ENCODE measurements at places on chromosomes 1 and 21. TPM values are rescaled to one million over a fixed set of nuclear protein-coding genes. Genes with fewer than 3 reads are reported as not detected.

- DNase-seq, result no peak
These were observed 126.2 kb downstream of the TLR5 start for GRCh38 chr1:223016890-223017289.

GRCh38 chr1:56798053-56798471, 21.1 kb downstream of the FYB2 start:
- DNase-seq, result no peak

GRCh38 chr1:46036894-46037839, 95.3 kb downstream of the PIK3R3 start:
- peak; percentile 73 for DNase-seq

DNA sequence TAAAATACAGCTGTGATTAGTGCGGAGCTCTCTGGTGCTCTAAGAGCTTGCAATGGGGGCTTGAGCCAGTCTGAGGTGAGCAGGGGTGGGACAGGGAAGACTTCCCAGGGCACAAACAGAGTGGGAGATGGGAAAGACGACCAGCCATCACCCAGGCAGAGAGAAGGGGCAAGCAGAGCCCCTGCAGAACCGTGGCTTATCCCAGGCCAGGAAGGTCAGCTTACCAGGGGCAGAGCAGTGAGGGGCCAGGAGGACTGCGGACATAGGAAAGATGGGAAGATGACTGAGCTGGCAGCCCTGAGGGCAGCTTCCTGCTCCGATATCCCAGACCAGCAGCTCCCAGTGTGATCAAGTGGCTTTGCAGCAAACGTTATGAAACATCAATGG, 55.4 kb upstream of the IFFO2 start:
- DNase-seq, result no peak

DNA sequence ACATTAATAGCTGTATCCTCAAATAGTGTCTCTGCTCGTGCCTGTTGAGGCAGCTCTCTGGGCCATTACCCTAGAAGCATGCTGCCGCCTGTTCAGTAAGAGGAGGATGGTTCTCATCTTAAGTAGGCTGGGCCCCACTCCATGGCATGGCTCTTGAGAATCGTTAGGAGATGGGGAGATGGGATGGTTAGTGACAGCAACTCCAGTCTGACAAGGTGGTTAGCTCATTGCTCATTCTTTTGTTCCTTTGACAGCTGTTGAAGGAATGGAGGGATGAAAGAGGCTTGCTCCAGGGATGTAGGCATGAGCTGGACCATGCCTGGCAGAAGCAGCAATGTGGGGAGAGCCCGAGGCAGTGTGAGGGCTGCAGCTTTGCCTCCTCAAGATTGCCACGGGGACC, 68.2 kb downstream of the MAP10 start:
- DNase-seq, result no peak

DNA sequence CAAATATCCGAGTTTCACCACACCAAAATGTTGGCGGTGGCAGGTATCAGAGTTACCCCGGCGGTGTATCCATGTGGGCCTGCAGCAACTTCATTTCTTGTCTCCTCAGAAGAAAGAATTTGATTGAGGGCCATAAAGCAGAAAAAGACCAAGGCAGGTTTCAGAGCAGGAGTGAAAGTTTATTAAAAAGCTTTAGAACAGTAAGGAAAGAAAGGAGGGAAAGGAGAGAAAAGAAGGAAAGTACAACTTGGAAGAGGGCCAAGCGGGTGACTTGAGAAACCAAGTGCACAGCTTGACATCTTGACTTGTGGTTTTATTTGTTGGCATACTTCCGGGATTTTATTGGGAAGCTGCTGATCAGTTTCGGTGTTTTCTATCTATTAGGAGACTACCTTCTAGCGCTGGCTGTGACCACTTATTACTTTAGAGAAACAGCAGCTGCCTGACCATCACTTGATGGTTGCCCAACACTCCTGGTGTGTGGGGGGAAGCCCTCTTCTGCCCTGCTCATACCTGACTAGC, 75.5 kb upstream of the RAB3GAP2 start:
- DNase-seq, result no peak

Gene MFN2
- total RNA-seq, result 38.4 TPM

Gene SELE
- not detected for total RNA-seq

Gene BCAN
- total RNA-seq, result not detected

GRCh38 chr1:109275706-109276345, 7.1 kb downstream of the PSRC1 start:
- no peak for DNase-seq

Gene LDLRAD1
- not detected for total RNA-seq

Gene SPATA21
- total RNA-seq, result not detected

GRCh38 chr21:44892536-44893277, 19.2 kb upstream of the PTTG1IP start:
- DNase-seq, result no peak

DNA sequence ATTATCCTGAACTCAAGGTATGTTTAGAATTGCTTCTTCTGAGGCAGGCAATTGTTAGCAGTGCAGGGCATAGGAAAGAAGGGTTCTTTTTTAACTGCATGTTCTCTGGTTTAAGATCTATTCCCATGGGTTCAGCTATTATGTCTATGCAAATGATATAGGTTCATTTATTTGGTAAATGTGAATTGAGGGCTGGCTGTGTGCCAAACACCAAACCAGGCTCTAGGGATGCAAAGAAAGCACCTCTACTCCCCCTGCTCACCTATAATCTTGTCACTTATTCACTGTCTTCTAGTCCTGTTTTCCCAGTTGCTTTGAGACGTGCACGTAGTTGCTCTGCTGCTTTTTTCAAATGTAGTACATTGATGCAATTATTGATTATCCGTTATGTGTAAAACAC, 691 bp upstream of the KIFAP3 start:
- DNase-seq, result no peak

DNA sequence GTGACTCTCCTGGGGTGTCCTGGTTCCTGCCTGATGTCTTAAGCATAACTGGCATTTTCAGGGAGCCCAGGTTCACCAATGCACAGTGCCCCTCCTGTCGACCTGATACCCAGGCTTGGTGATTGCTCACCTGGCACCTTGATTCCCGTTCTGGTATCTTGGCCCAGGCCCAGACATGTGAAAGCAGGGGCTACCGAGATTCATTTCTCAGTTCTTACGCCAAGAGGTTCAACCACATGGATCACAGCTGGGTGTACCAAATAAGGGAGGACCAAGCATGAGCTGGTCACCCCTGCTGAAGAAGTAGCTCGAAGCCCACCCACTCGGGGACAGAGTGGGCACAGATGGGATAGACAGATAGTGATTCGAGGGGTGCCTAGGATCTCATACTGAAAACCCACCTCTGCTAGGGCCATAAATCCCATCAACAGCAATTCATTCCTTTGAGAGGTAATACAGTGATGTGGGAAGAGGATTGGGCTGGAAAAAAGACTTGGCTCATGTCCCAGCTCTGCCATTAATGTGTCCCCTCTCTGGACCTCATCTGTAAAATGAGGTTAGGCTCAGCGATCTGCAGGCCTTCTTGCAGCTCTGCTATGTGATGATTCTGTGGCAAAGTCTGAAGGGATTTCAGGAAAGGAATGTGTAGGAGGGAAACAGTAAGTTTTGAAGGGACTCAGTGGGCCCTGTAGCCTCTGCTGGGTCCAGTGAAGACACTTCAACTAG, 2.7 kb downstream of the EPHX1 start:
- DNase-seq, result no peak

GRCh38 chr1:208486677-208487076, 242.5 kb upstream of the PLXNA2 start:
- no peak for DNase-seq

GRCh38 chr1:154155251-154155650, 378 bp upstream of the NUP210L start:
- no peak for DNase-seq

- no peak for DNase-seq
These were observed 70.6 kb downstream of the FNBP1L start for GRCh38 chr1:93518516-93518915.

GRCh38 chr1:27487966-27488884, 1.7 kb downstream of the WASF2 start:
- no peak for DNase-seq

DNA sequence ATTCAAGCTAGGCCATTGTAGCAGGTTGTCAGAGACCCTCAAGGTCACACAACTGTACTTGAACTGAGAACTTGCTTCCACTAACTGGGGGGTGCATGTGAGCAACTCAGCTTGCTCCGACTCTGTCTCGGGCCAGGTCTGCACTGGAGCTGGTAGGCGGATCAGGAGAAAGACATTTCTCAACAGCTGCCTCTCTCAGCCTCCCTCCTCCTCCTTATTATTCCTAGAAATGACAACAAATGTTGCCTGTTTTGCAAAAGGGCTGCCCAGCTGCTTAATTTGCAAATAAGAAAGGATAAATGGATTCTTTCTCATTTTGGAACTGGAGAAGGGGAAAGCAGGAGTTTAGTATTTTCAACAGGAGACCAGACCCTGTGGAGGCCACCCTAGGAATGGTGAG, 140.5 kb downstream of the RHOU start:
- DNase-seq, result no peak

DNA sequence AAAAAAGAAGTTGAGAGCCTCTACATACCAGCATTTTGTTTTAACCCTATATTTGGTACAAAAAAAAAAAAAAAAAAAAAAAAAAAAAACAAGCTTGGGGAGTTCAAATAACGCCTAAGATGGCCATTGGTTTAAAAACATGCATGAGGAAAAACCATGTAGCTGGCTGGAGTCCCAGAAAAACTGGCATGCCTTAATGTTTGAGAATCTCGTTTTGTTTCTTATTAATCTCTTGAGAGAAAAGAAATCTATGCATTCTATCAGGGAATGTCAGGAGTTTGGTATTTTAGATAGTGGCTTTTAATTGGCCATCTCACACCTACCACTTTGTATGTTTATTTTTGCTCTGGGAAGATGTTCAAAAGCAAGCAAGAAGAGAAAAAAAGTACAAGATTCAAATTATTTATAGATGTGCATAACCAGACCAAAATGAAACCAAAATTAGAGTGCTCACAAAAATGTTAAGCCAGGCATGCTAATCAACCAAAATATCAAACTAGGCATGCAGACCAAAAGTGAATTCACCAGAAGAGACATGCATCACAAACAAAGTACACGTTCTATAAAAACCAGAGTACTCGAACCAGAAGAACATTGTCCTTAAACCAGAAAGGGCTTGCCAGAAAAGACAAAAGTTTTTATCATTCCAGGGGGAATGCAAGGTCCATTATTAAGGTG, 156.6 kb downstream of the AK5 start:
- DNase-seq, result peak; percentile 60

DNA sequence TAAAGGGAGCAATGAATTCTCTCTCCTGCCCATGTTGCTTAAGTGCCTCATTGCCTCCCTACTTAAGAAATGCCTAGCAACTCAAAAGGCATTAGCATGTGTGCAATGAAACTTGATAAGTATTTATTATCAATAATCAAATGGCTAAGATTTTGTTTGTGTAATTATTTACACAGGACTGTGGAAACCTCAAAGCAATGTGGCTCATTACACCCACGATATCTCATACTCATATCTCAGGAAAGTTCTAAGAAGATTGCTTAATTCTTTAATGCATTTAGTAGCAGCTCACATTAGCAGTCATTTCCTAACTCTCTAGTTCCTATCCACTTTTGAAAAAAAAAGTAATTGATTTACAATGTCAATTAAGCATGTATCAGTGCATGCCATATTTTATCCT, 253.3 kb downstream of the DUSP10 start:
- no peak for DNase-seq

- no peak for DNase-seq
These were observed 50.2 kb upstream of the TIAM1 start for GRCh38 chr21:31394309-31394708.

DNA sequence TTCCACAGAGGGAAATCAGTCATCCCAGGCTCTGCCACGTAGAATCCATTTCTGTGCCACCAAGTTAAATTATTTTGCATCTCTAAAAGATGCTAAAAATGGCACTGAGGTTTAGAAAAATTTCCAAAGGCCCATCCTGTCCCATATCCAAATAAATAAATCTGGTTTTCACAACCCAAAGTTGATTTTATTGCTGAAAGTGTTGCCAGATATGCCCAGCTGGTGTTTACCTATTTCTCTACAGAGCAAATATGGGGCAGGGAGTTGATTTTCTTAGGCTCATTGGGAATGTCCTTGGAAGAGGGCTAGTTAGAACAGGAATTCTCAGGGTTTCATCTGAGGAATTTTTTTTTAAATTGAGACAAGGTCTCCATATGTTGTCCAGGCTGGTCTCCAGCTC, 19.0 kb downstream of the MAP1LC3C start:
- DNase-seq, result no peak

Gene PPIE
- 43.7 TPM for total RNA-seq

- DNase-seq, result no peak
These were observed 70.0 kb upstream of the C21orf91 start for GRCh38 chr21:17889171-17889570.

GRCh38 chr1:178258536-178258935, 164.6 kb downstream of the RASAL2 start:
- no peak for DNase-seq

Gene LPAR3
- 0.27 TPM for total RNA-seq

DNA sequence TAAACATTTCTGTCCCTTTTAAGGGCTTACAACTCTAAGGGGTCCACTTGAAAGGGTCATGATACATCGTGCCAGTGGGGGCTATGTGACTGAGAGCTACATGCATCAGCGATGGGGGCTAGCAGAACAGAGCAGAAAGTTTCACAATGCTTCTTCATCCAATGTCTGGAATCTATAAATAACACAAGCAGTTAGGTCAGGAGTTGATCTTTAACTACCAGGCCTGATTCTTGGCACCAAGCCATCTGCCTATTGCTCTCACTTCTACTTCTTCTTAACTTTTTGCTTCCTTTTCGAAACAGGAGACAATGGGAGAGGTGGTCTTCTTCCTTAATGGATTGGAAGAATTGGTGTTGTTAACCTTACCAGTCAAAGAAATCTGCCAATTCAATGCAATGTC, 410.0 kb downstream of the TGFB2 start:
- no peak for DNase-seq

Gene CAPN8
- not detected for total RNA-seq

DNA sequence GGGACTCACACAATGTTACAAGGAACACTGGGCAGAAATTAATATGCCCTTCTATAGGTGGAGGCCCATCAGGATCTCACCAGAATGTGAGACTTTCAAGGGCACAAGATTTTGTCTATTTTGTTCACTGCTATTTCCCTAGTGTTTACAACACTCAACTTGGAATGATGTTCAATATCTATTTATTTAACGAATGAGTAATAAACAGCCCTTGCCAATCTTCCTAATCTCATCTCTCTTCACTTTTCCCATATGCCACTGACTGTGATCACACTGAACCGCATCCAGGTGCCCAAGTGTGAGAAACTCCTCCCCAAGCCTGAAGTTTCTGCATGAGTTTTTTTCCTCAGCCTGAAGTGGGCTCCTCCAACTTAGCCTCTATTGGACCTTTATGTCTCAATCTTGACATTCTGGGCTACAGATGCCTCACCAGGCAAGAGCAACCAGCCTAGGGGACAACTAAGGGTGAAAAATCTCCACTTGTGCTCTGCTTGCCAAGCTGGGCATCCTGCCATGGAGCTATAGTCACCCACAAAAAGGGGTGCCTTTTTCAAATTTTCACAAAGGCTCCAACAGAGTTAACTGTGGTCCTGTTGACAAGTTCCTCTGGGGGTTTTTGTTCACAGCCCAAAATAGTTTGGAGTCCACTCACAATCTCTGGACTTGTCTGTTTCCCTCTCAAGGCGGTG, 105.6 kb downstream of the PLPP3 start:
- no peak for DNase-seq

Gene IVL
- total RNA-seq, result not detected

- no peak for DNase-seq
These were observed 13.7 kb upstream of the LBR start for GRCh38 chr1:225441314-225442122.

All from H4 (cell line).